Esophagus muscularis mucosa (tissue), 4 donors: ENCODE measurements at places on chromosomes 2 and 18.

GRCh38 chr2:230865307-230865765, 594 bp downstream of the ITM2C start:
- no peak for DNase-seq

GRCh38 chr2:236688563-236689392, 119.2 kb downstream of the ACKR3 start:
- no peak for DNase-seq

DNA sequence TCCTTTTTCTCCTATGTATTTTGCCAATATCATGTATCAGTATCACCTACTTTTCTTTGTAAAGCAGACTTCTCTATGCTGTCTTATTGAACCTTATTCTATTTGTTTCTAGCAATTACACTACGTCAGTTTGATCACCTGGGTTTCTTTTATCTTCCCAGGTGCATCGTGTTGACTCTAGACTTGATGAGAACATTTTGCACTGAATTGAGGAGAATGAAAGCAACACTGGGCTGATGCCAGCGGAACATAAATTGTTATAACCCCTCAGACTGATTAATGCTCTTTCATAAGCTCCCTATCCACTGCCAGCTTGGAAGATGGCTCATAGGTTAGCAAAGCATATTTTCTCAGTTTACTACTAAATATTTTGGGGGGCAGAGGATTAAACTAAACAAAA, 140.6 kb downstream of the EPHA4 start:
- DNase-seq: no peak

DNA sequence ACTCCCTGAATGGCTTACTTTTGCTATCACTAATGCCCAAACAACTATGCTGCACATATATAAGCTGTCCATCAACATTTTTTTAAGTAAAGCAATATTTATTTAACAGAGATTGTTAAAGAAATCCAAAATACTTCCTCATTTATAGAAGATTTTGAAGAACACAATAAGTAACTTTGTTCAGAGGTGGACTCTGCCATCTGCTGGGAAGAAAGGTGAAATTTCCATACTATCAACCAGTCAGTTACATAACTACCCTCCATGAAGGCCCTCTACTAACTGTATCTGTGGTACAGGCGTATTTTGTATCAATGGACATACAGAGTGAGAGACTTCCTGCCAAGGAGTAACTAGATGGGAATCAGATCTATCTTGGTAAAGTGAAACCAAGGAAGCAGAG, 106.0 kb downstream of the DTNB start:
- DNase-seq: no peak

- no peak for DNase-seq
These were observed 69.1 kb downstream of the LRRFIP1 start for GRCh38 chr2:237696461-237696860.

GRCh38 chr2:175167076-175167791, 769 bp downstream of the ATF2 start:
- no peak for DNase-seq
